NCI-H526 (cell line): ENCODE measurements at places on chromosomes 12 and 14.

GRCh38 chr14:90574188-90575131, 177.6 kb downstream of the CALM1 start:
- peak; percentile 54 for DNase-seq

DNA sequence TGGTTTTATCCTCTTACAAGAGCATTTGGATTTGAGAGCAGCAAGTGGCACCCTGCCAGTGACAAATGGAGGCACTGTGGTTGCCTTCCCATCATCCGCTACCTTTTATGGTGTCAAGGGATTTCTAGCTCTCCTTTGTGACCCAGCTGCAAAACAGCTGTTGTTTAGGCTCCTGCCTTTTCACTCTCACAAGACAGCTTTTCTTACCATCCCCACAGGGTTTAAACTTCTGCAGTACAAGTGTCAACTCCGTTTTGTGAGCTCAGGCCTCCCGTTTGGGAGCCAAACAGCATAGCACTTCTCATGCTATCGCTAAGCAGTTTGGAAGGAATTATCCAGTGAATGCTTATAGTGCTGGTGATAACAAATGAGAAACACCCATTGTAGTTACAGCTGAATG, 331.4 kb downstream of the TMTC2 start:
- no peak for DNase-seq

DNA sequence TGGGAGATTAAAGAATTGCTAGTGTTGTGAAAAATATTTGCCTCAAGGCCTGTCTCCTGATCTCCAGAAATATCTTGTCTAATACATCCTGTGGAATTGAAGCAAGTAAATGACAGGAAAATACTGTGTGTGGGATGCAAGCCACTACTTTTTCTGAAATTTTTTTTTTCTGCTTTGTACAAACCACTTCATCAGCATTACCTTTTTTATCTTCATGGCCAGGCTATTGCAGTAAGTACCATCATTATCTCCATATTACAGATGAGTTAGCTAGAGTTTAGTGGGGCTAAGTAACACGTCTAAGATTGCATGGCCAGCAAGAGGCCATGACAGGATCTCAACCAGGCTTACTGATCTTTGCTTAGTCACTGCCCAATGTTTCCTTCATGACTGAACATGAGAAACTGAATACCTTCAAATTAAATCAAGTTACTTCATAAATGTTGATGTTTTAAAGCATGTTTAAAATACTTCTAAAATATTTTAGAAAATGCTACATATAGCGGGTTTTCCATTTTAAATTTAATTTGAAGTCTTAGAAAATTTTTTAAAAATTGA, 273.7 kb downstream of the SLC6A15 start:
- DNase-seq: no peak

- no peak for DNase-seq
These were observed 231.2 kb downstream of the CHST11 start for GRCh38 chr12:104687823-104688573.

GRCh38 chr12:53073881-53074280, 5.3 kb downstream of the SPRYD3 start:
- no peak for DNase-seq

- no peak for DNase-seq
These were observed 397.6 kb downstream of the BCAT1 start for GRCh38 chr12:24551163-24551786.

DNA sequence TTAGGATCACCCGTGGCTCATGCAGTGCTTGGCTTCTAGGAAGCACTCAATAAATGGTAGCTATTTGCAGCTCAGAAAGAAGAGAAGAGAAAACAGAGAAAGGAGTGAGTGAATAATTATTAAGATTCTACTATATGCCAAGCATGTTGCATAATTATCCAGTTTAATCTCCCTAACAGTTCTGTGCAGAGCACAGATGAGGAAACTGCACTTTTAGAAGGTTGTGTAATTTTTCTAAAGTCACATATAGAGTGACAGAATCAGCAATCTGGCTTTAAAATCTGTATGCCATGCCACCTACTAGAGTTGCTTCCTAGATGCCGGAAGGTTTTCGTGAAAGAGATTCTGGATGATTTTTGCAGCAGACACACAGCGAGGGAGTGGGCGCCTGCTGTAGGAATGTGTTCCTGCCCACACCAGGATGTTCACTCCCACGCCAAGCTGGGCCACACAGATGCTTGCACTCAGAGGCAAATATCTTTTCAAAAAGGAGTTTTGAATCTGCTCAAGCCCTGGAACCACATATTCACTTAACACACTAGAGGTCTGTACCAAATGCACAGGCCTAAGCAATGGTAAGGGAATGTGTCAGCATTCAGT, 50.2 kb upstream of the SMCO2 start:
- DNase-seq: no peak

DNA sequence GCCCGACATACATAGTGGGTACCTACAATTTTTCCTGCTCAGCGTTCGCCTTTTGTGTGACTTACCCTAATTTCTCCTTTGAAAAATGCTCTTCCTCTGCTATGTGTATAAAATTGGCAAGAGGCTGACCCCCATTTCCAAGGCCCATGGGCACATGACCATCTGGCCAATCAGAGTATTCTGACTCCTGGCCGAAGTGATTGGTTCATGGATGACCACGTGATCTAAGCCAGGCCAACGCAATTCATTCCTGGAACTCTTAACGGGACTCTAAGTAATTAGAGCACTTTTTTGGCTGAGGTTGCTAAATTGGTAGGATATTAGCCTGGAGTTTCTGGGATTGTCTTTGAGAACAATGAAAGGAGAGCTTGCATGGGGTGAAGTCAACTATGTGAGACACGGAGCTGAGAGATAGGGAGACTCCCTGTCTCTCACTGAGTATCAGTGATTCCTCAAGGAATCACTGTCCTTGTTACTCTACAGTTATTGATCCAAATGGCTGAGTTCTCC, 110.1 kb upstream of the TBX3 start:
- DNase-seq: no peak

DNA sequence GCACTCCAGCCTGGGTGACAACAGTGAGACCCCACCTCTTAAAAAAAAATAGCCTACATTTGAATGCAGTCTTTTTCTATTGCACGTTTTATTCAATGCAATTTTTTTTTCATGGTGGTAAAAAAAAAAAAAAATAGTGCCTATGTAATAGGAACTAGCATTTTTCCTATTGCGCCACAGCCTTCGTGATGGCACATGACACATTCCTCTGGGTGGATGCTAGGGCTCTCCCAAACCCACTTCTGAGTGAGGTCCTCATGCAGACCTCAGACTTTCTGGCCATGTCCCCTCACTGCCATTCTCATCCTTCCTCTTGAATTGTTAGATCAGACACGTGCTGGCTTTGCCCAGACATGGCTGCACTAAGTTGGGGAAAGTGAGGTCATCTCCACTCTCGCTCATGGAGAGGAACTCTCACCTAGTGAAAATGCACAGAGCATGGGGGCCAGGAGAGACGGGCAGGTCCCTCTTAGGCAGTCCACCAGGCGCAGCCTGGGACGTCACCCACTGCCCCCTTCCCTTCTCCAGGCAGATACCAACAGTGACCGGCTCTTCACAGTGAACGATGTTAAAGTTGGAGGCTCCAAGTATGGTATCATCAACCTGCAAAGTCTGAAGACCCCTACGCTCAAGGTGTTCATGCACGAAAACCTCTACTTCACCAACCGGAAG, 19.2 kb downstream of the DCAF4 start:
- no peak for DNase-seq

DNA sequence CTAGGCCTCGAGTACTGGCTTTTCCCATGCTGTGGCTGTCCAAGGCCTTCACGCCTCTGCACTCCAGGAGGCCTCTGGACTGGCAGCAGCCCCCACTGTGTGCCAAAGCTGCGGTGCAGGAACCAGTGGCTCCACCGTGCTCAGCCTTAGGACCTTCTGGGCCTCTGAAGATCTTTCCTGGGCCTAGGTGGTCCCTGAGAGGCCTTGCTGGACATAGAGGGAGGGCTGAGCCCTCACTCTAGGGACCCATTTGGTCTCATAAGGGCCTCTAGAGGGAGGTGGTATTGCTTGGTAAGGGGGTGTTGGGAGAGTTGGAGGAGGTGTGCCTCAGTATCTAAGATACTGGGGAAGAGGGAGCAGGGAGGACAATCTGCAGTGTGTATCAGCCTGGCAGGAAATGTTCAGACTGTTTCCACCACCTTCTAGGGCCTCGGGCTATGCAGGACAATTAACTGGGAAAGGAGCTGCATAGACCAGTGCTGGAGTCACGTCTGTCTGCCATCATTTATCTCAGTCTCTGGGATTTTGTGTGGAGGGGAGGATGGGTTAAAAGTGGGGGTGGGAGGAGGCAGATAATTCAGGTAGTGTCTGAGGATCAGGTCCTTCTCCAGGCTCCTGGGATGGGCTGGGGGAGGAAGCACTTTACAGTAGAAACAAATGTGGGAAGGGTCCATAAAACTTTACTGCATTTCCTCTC, 2.9 kb downstream of the HOXC5 start:
- DNase-seq: no peak

DNA sequence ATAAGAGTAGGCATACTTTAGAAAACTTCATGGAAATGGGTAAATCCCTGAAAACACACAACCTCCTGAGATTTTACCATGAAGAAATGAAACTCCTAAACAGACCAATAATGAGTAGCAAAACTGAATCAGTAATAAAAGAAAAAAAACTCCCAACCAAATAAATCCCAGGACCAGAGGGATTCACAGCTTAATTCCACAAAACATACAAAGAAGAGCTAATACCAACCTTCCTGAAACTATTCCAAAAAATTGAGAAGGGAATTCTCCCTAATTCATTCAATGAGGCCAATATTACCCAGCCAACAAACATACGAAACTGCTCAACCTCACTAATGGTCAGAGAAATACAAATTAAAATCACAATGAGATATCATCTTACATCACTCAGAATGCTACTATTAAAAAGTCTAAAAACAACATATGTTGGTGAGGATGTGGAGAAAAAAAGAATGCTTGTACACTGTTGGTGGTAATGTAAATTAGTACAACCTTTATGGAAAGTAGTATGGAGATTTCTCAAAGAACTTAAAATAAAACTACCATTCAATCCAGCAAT, 97.3 kb upstream of the ST8SIA1 start:
- peak; percentile 74 for DNase-seq

GRCh38 chr14:104510794-104511611, 68.6 kb upstream of the C14orf180 start:
- peak; percentile 15 for DNase-seq

DNA sequence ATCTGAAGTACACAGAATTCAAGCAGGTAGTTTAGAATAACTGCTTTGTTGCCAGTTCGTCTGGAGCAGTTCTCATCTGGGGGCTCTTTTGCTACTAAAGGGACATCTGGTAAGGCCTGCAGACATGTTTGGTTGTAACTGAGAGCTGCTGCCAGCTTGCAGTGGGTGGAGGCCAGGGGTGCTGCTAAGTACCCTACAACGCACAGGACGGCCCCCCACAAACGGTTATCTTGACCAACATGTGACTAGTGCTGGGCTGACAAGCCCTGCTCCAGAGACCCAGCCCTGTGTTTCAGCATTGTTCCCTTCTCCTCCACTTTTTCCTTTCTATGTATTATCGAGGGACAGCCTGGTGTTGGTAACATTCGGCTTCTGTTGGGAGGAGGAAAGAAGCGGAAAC, 40.8 kb downstream of the FBXO21 start:
- DNase-seq: no peak

GRCh38 chr12:96441816-96442215, 41.6 kb upstream of the CDK17 start:
- no peak for DNase-seq

- DNase-seq: no peak
These were observed 5.2 kb upstream of the GNG2 start for GRCh38 chr14:51855234-51855633.

DNA sequence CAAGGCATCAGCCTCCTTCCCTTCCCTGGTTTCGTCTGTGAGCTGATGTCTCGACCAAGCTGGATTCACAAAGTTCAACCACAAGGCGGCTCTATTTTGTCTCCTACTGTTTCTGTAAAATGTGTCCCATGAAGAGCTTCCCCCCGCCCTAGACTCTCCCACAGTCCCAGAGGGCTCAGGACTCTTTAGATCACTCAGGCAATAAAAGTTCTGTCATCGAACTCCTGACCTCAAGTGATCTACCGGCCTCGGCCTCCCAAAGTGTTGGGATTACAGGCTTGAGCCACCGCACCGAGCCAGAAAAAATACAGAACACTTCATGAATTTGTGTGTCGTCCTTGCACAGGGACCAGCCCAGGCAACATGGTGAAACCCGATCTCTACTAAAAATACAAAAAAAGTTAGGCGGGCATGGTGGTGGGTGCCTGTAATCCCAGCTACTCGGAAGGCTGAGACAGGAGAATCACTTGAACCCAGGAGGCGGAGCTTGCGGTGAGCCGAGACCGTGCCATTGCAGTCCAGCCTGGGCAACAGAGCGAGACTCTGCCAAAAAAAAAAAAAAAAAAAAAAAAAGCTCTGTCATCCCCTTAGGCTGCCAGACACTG, 149.4 kb downstream of the BCL11B start:
- DNase-seq: no peak

DNA sequence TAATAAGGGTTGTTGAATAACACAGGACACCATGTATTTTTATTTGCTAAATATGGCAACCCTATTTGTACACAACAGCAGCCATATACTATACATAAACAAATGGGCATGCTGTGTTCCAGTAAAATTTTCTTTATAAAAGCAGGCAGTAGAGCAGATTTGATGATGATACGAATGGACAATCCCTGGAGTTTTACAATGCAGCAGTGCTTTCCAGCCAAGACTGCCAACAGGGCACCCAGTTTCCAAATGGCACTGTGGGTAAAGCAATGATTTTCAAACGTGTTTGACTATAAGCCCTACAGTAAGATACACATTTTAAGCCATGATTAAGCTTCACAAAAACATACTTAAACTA, 282.7 kb downstream of the NUAK1 start:
- DNase-seq: no peak

- no peak for DNase-seq
These were observed 42.4 kb downstream of the PLEKHG3 start for GRCh38 chr14:64746298-64747250.

DNA sequence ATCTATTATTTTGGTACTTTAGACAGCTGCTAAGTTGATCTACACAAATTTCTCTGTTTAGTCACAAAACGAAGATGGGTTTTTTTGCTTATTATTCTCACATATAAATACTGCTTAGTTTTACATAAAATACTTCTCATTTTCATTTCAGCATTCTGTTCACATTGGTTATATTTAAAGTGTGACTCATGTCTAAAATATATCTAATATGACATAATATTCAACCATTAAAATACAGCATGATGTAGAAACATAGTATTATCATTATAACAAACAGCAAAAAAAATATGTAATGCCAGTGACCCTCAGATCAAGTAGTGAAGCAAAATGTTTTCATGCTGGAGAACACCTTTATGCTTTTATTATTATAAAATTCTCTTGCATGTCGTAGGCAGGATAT, 63.7 kb downstream of the SH2B3 start:
- DNase-seq: no peak

GRCh38 chr12:71581206-71581605, 82.4 kb downstream of the ZFC3H1 start:
- no peak for DNase-seq

- DNase-seq: no peak
These were observed 21.9 kb upstream of the CIPC start for GRCh38 chr14:77076113-77076631.

- DNase-seq: no peak
These were observed 60.6 kb downstream of the TMEM117 start for GRCh38 chr12:43896496-43896895.
